ENCODE measurements at places on chromosomes 12 and 14. TPM values are rescaled to one million over a fixed set of nuclear protein-coding genes. Genes with fewer than 3 reads are reported as not detected.

- no peaks in the 10 kb centered on the region for H3K4me1 ChIP-seq
- no peak overlapping the region for H3K4me3 ChIP-seq
- DNase-seq: no peak
- H3K27ac ChIP-seq: no peak overlapping the region
- H3K36me3 ChIP-seq: no peaks in the 10 kb centered on the region
These were observed 101.2 kb upstream of the EGLN3 start for GRCh38 chr14:34051966-34052657.

DNA sequence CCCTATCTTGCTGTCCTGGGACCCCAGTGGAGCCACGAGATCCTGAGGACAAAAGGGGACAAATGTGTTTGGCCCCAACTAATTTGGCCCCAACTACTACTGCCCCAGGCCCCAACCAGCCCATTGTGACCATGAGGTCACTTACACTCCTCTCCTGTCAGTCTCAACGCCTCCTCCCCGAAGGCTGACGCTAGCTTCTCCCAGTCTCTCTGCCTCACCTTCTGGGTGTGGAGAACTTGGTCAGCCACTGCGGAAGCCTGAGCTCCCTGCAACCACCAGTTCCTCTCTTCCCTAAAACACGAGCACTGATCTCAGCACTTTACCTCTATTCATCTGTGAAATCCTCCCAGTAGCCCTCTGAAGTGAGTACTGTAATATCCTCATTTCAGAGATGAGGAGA lies 13.3 kb downstream of the FAM181A start:
- no peak for DNase-seq
- no peak overlapping the region for H3K27ac ChIP-seq

Gene CLEC6A
- total RNA-seq: not detected

GRCh38 chr12:90124914-90125313 lies 416.3 kb upstream of the ATP2B1 start:
- no peak overlapping the region for H3K4me3 ChIP-seq
- H3K4me1 ChIP-seq: no peaks in the 10 kb centered on the region
- no peak for DNase-seq
- no peaks in the 10 kb centered on the region for H3K27me3 ChIP-seq

DNA sequence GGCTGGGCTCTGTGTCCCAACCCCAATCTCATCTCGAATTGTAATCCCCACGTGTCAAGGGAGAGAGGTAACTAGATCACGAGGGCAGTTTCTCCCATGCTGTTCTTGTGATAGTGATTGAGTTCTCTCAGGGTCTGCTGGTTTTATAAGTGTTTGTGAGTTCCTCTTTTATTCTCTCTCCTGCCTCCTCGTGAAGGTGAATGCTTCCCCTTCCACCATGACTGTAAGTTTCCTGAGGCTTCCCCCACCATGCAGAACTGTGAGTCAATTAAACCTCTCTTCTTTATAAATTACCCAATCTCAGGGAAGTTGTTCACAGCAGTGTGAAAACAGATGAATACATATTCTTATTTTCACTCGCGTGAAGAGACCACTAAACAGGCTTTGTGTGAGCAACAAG lies 148.2 kb downstream of the TMEM30B start:
- H3K27ac ChIP-seq: no peak overlapping the region
- no peak for DNase-seq
- H3K4me1 ChIP-seq: peaks cover under 1% of the 10 kb centered on the region
- no peak overlapping the region for H3K4me3 ChIP-seq
- H3K36me3 ChIP-seq: no peaks in the 10 kb centered on the region

Gene RPL10L
- total RNA-seq: not detected

Gene ZC2HC1C
- total RNA-seq: 0.90 TPM

GRCh38 chr12:51898937-51899336 lies 8.4 kb upstream of the ACVRL1 start:
- H3K36me3 ChIP-seq: no peaks in the 10 kb centered on the region
- H3K4me3 ChIP-seq: no peak overlapping the region
- H3K27ac ChIP-seq: no peak overlapping the region
- no peaks in the 10 kb centered on the region for H3K27me3 ChIP-seq

DNA sequence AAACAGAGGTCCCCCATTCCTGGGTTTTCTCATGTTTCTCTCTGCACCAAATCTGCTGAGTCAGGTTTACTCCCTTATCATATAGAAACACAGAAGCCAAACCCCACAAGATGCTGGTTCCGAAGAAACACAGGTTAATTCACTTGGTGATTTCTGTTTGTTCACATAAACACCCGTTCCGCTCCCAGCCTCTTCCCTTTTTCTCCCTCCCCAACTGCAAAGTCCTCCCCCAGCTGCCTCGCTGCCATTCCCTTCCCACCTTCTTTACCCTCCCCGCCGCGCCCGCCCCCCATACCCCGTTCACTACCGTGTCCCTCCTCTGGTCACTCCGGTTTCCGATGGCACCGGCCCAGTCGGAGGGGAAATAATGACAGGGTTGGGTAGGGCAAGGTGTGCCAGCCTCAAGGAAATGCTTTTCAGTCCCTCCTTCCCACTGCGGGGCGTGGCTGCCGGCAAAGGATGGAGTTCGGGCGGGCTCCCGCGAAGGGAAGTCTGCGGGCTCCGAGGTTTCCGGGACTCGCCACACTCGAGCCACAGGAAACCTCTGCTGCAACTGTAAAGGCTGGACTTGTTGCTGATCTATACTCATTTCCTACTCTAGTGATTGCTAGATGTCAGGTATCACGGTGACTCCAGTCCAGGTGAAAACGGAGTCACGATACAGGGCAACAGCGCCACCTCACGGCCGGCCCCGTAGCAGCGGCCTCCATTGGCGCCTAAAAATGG lies at the start of gene STYK1:
Gene STYK1 (minus strand): TSS at position 394 of the 726 bp plus-strand sequence. CDS start 39,434 bp downstream, outside the sequence.
- H3K4me3 ChIP-seq: peak within 1 kb of the TSS; percentile 57
- H3K36me3 ChIP-seq: no peaks in the 10 kb centered on the region
- DNase-seq: peak; percentile 75
- H3K27ac ChIP-seq: no peak within 1 kb of the TSS

- peaks cover 9% of the 10 kb centered on the region for H3K4me1 ChIP-seq
- H3K36me3 ChIP-seq: no peaks in the 10 kb centered on the region
- no peak overlapping the region for H3K4me3 ChIP-seq
- no peak for DNase-seq
These were observed 14.8 kb downstream of the BCL11B start for GRCh38 chr14:99257122-99257672.

DNA sequence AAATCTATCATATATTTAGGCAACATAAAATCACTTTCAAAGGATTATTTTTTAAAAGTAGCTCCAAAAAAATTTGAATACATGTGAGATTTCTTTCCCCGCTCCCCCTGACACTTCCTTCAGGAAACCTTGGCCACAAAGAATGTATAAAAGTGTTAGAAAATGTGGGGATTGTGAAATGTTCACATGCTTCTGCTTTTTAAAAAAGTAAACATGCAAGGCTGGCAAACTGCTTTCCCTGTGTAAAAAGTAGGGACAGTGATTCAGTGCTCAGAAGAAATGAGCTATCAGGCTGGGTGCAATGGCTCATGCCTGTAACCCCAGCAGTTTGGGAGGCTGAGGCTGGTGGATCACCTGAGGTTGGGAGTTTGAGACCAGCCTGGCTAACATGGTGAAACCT lies 26.6 kb downstream of the MBIP start:
- peaks cover 18% of the 10 kb centered on the region for H3K36me3 ChIP-seq
- no peak overlapping the region for H3K27ac ChIP-seq
- DNase-seq: no peak

Gene KCNJ8
- total RNA-seq: not detected

Gene TAS2R10
- total RNA-seq: 0.87 TPM

DNA sequence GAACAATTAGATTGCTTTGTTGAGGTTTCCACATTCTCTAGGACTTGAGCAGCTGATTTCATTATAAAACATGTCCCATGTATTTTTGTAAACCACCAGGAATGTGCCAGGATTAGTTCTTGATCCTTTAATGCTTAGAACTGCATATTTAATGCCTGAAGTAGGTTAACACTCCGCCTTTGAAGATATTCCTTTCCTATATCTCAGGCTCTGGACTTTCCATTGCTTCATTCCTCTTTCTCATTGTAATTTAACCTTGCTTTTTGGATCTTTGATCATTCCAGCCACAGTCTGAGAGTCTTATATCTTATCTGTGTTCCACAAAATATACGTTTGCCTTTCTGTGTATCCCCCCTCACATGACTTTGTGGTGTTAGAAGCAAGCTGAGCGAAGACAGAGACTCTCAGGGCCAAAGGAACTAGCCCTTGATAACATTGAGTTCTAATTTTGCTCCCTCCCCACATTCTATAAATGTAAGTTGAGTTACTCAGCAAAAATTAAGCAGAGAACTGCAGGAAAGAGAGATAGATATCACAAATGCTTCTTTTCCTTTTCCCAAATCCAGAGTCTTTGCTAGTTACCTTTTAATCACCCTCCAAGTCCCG lies 2.4 kb upstream of the CLEC1B start:
- H3K27ac ChIP-seq: no peak overlapping the region
- H3K4me1 ChIP-seq: no peaks in the 10 kb centered on the region
- no peak for DNase-seq
- no peak overlapping the region for H3K4me3 ChIP-seq
- H3K27me3 ChIP-seq: no peaks in the 10 kb centered on the region

- no peaks in the 10 kb centered on the region for H3K4me1 ChIP-seq
- H3K36me3 ChIP-seq: no peaks in the 10 kb centered on the region
- H3K27ac ChIP-seq: no peak overlapping the region
- DNase-seq: no peak
These were observed 123.4 kb downstream of the SLC6A15 start for GRCh38 chr12:84789184-84789583.

Gene OVCH1
- total RNA-seq: 0.06 TPM

- H3K36me3 ChIP-seq: no peaks in the 10 kb centered on the region
- no peak overlapping the region for H3K27ac ChIP-seq
- DNase-seq: peak; percentile 77
- peaks cover 26% of the 10 kb centered on the region for H3K4me1 ChIP-seq
These were observed 121.0 kb upstream of the KRR1 start for GRCh38 chr12:75632442-75632841.

Gene CLEC7A
- total RNA-seq: not detected

GRCh38 chr14:20332431-20332787 lies 670 bp downstream of the CCNB1IP1 start:
- H3K4me1 ChIP-seq: peaks cover 10% of the 10 kb centered on the region
- no peaks in the 10 kb centered on the region for H3K27me3 ChIP-seq
- peak; percentile 22 for DNase-seq
- H3K36me3 ChIP-seq: no peaks in the 10 kb centered on the region
- H3K4me3 ChIP-seq: peak overlapping the region; percentile 85

DNA sequence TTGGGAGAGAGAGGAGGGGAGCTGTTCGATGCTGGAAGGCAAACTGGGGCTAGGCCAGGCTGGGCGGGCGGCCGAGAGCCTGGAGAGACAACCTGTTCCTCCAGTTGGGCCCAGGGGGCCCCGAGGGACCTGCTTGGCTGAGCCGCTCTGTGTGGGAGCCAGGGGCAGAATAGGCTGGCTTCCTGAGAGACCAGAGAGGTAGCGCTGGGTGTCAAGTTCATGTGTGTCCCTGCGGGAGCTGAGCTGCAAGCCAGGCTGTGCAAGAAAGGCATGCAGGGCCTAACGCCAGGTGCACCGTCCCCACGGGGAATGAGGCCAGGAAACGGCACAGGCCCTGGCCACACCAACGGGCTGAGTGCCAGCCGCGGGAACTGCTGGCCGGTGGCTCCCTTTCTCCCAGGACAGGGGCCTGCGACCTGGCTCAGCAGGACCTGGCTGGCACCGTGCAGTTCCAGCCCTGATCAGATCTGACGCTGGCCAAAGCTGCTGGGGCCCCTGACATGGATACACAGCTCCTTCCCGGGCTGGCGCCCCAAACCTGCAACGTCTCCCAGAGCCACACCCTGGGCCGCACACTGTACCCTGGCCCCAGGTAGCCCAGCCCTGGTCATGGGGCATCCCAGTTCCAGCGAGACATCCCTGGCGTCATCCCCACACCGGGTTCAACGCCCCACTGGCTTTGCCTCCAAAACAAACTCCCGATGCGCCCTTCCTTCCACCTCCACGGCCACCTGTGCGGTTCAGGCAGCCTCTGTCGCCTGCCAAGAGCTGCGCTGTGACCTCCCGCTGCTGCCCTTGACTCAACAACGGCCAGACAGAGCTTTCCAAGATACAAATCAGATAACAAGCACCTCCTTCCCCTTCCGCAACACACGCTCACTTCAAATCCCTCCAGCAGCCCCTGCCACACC lies 65.0 kb downstream of the RFLNA start:
- no peak for DNase-seq
- no peaks in the 10 kb centered on the region for H3K4me1 ChIP-seq
- no peak overlapping the region for H3K4me3 ChIP-seq
- no peaks in the 10 kb centered on the region for H3K27me3 ChIP-seq
- no peaks in the 10 kb centered on the region for H3K36me3 ChIP-seq

GRCh38 chr14:75494896-75495295 lies 27.4 kb upstream of the BATF start:
- DNase-seq: no peak
- H3K4me1 ChIP-seq: no peaks in the 10 kb centered on the region
- no peaks in the 10 kb centered on the region for H3K36me3 ChIP-seq
- no peaks in the 10 kb centered on the region for H3K27me3 ChIP-seq
- no peak overlapping the region for H3K27ac ChIP-seq

GRCh38 chr14:104937694-104938365 lies 13.2 kb downstream of the PLD4 start:
- no peak overlapping the region for H3K27ac ChIP-seq
- H3K27me3 ChIP-seq: peaks cover 74% of the 10 kb centered on the region
- H3K36me3 ChIP-seq: no peaks in the 10 kb centered on the region
- H3K4me1 ChIP-seq: peaks cover 4% of the 10 kb centered on the region
- no peak overlapping the region for H3K4me3 ChIP-seq

- peaks cover 21% of the 10 kb centered on the region for H3K4me1 ChIP-seq
- H3K27me3 ChIP-seq: peaks cover 42% of the 10 kb centered on the region
- no peak overlapping the region for H3K27ac ChIP-seq
These were observed 68.5 kb upstream of the CAPRIN2 start for GRCh38 chr12:30823156-30823699.

DNA sequence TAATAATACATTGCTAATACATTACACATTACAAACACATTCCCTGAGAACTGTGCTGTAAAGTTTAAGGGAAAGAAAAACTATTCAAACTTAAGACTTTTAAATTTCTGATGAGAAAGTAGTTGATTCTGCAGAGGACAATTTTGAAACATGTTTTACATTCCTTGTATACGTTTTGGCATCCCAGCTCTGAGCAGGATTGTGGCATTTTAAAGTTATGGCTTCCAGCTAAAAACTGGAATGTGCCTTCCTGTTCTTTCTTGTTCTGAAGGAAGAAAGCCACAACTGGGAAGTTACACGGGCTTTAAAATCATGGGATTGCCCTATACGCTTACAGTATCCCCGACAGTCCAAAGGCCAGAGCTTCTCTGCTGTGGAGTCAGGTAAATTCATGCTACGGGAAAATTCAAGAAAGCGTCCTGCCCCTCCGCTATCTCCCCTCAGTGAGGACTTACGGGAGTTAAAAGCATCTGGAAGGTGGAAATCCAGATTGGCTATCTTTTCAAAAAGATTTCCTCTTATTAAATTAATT lies 10.8 kb upstream of the KLHL42 start:
- no peaks in the 10 kb centered on the region for H3K4me1 ChIP-seq
- H3K27ac ChIP-seq: no peak overlapping the region
- H3K27me3 ChIP-seq: no peaks in the 10 kb centered on the region

Gene PWP1
- 52.0 TPM for total RNA-seq

- no peaks in the 10 kb centered on the region for H3K27me3 ChIP-seq
- H3K4me1 ChIP-seq: peaks cover 17% of the 10 kb centered on the region
- DNase-seq: no peak
- H3K4me3 ChIP-seq: no peak overlapping the region
These were observed 89.2 kb downstream of the DAAM1 start for GRCh38 chr14:59277659-59278058.
